ENCODE measurements at places on chromosomes 11 and 22.

- no peak for DNase-seq
These were observed 351.3 kb downstream of the JRKL start for GRCh38 chr11:96741068-96741467.

DNA sequence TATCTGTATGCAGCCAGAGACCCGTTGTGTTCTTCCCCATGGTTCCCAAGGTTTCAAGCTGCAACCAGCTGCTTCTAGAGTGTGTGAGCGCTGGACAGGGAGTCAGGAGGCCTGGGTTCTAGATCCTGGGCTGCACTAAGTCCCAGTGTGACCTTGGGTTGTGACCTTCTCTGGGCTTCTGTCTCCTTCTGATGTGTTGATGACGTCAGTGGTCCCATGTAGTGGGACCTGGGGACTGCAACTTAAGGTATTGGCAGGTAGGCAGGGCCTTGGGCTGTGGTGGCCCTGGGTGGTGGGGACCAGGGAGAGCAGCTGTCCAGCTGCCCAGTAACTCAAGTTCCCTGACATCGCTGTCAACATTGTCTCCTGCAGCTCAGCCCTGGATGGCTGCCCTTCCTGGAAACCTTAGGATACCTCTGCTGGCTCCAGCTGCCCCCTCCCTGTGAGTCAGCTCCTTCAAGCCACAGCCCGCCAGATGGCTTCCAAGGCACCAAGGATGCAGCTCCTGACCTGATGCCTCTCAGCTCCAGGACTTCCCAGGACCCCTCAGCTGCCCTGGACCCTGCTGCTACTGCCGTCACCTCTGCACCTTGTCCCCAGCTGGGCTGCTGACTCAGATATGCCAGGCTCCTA is 1.3 kb upstream of the PVALB start:
- no peak for DNase-seq

DNA sequence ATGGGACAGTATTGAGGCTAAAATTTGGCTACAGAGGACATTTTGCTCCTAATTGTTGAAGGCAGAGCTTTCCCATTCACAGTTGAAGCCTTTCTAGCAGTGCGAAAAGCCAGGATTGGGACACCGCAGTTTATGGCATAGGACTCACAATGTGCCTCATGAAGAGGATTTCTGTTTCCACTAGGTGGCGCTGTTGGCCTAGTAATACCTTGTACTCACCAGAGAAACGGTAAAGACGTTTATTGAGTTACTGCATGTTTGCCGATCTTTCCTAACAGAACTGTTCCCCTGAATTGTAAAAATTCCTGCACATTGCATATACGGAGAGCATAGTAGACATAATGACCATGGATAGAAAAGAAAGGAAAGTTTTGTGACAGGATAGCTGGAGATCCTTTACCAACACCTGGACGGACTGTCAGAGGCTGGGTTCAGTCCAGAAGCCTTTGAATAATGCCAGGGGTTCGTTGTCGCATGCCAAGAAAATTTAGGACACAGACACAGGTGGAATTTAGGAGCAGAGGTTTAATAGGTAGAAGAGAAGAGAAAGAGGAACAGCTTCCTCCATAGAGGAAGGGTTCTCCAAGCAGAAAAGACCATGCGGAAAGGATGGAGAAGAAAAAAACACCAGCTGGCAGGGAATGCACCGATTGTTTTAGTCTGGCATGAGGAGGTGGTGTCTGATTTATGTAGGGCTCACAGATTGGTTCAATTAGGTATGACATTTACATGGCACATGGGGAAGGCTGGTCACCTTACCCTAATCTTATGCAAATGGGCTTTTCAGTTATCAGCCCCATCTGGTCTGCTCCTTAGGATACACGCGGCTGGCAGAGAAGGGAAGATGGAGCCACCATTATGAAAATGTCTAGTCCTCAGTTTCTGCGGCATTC is 10.8 kb upstream of the OR51D1 start:
- DNase-seq: peak; percentile 66

- no peak for DNase-seq
These were observed 13.6 kb downstream of the MUC2 start for GRCh38 chr11:1087961-1088926.
